AG04450 (cell line): ENCODE measurements at places on chromosomes 6 and 20. TPM values are rescaled to one million over a fixed set of nuclear protein-coding genes. Genes with fewer than 3 reads are reported as not detected.

Gene LY6G6D
- not detected in 2 replicates for polyA plus RNA-seq

Gene EDEM2
- 28.3 and 30.3 TPM in 2 replicates for polyA plus RNA-seq

Gene OGFRL1
- polyA plus RNA-seq = 12.8 and 16.6 TPM in 2 replicates

Gene ARMH2
- not detected in 2 replicates for polyA plus RNA-seq

Gene PPP1R14C
- polyA plus RNA-seq = not detected in 2 replicates

Gene PBOV1
- not detected in 2 replicates for polyA plus RNA-seq

Gene PRR18
- not detected in 2 replicates for polyA plus RNA-seq

Gene BPIFA1
- polyA plus RNA-seq = not detected in 2 replicates

Gene MYBL2
- 1.7 and 2.5 TPM in 2 replicates for polyA plus RNA-seq

Gene LY6G6C
- polyA plus RNA-seq = not detected in 2 replicates

Gene SLC2A10
- 35.5 and 36.9 TPM in 2 replicates for polyA plus RNA-seq

Gene PDE10A
- 7.8 and 8.9 TPM in 2 replicates for polyA plus RNA-seq

Gene FABP7
- polyA plus RNA-seq = not detected in 2 replicates

Gene VGLL2
- polyA plus RNA-seq = not detected in 2 replicates

Gene CCN2
- 768 and 955 TPM in 2 replicates for polyA plus RNA-seq

Gene CLDN20
- polyA plus RNA-seq = not detected in 2 replicates

Gene RAD21L1
- 0.04 and 0.05 TPM in 2 replicates for polyA plus RNA-seq

Gene HLA-B
- 418 and 513 TPM in 2 replicates for polyA plus RNA-seq

Gene BRPF3
- 13.9 and 15.5 TPM in 2 replicates for polyA plus RNA-seq

Gene EDN3
- polyA plus RNA-seq = not detected in 2 replicates

Gene ESR1
- 0.02 TPM in 1 of 2 replicates, not detected in the other for polyA plus RNA-seq

Gene RIPPLY2
- polyA plus RNA-seq = not detected in 2 replicates

Gene EMILIN3
- 0.12 and 0.17 TPM in 2 replicates for polyA plus RNA-seq

Gene CYP39A1
- polyA plus RNA-seq = not detected in 2 replicates

Gene CCDC170
- polyA plus RNA-seq = 0.99 and 1.9 TPM in 2 replicates

Gene ANGPT4
- polyA plus RNA-seq = not detected in 2 replicates

Gene TMEM200A
- 29.0 and 34.5 TPM in 2 replicates for polyA plus RNA-seq

Gene AGPAT4
- 7.8 and 10.0 TPM in 2 replicates for polyA plus RNA-seq

Gene FOXA2
- polyA plus RNA-seq = not detected in 2 replicates

Gene GNMT
- polyA plus RNA-seq = 0.07 TPM in 1 of 2 replicates, not detected in the other

Gene SIGLEC1
- not detected in 2 replicates for polyA plus RNA-seq

Gene SEL1L2
- not detected in 2 replicates for polyA plus RNA-seq

Gene SLC13A3
- polyA plus RNA-seq = 2.4 and 3.8 TPM in 2 replicates

Gene B3GALT4
- 1.1 and 1.4 TPM in 2 replicates for polyA plus RNA-seq

Gene MTFR2
- polyA plus RNA-seq = 2.6 and 3.3 TPM in 2 replicates

Gene NSFL1C
- 23.0 and 23.4 TPM in 2 replicates for polyA plus RNA-seq

Gene SAMD5
- polyA plus RNA-seq = 1.9 and 3.1 TPM in 2 replicates

Gene CD109
- polyA plus RNA-seq = 31.2 and 46.1 TPM in 2 replicates

Gene MSH5
- 6.4 and 7.2 TPM in 2 replicates for polyA plus RNA-seq

Gene CD24
- 0.09 and 0.89 TPM in 2 replicates for polyA plus RNA-seq

Gene EPPIN
- not detected in 2 replicates for polyA plus RNA-seq

Gene ELOVL2
- polyA plus RNA-seq = 2.4 and 2.9 TPM in 2 replicates

Gene TULP4
- 12.0 and 15.9 TPM in 2 replicates for polyA plus RNA-seq

Gene PRKN
- polyA plus RNA-seq = not detected in 2 replicates

Gene NOTCH4
- 0.37 and 0.55 TPM in 2 replicates for polyA plus RNA-seq

Gene TPMT
- 20.5 and 25.8 TPM in 2 replicates for polyA plus RNA-seq

Gene MEA1
- polyA plus RNA-seq = 86.5 and 97.9 TPM in 2 replicates
